ENCODE measurements at places on chromosomes 16 and 17.

DNA sequence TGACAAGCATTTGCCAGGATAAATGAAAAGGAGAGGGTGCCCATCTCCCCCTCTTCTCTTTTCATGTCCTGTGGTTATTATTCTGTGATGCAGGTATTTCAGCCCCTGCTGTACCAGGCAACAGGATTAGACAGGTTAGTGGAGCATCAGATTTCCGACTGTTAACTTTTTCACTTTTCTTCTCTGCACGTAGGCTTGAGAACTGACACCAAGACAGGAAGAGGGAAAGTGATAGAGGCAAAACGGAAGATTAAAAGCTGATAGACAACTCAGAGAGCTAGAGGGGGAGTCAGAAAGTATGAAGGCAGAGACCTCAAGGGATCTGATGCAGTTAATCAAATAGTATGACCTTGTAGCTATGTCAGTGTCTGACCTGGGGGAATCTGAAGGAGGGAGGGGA lies 132.8 kb downstream of the SOX9 start:
- no peak for DNase-seq

- DNase-seq = no peak
Measured at GRCh38 chr16:17564856-17565255, 94.1 kb upstream of the XYLT1 start.

DNA sequence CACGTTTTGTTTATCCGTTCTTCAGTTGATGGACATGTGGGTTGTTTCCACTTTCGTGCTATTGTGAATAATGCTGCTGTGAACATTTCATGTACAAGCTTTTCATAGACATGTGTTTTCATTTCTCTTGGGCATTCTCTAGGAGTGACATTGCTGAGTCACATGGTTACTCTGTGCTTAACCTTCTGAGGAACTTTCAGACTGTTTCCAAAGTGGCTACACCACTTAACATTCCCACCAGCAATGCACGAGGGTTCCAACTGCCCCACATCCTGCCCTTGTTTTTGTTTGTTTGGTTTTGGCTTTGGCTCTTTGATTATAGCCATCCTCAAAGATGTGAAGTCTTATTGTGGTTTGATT lies 14.2 kb upstream of the PEMT start:
- DNase-seq = no peak

DNA sequence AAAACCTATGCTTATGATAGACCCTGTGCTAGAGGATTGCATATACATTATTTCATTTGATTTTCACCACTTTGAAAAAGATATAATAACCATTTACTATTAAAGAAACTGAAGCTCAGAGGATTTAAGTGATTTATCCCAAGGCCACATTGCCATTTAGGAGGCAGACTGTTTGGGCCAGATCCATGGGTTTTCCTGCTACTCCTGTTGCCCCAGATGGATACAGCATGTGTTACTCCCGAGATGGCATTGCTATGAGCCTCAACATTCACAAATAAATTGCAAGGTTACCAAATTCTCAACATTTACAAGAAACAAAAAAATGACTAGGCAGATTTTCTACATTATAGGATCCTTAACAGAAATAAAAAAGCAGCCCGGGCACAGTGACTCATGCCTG lies 322.1 kb upstream of the SOX9 start:
- DNase-seq = no peak

- no peak for DNase-seq
Measured at GRCh38 chr17:55644346-55644745, 78.3 kb downstream of the TMEM100 start.

Measured in NCI-H2081 (cell line).